ENCODE measurements at places on chromosomes 7 and 10.
A peak's percentile ranks its signal among the peaks of the same experiment; 100 is the strongest.

- peak; percentile 80 for DNase-seq
These were observed 22.1 kb upstream of the CARD11 start for GRCh38 chr7:3065724-3066143.

DNA sequence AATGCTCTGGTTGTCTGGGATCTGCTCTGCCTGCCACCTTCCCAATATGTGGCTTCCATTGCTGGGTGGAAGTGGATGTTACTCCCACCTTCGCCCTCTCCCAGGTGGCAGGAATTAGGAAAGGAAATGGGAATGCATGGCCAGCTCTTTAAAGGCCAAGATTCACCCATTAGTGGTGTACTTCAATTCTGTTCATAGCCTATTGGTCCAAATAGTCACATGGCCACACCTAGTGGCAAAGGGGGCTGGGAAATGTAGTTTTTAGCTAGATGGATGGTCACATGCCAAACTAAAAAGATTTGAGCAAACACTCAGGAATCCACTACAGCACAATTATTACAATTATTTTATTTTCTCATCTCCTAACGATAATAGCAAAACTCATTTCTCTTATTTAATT lies 135.1 kb downstream of the NPY start:
- DNase-seq = peak; percentile 22

- DNase-seq = peak; percentile 43
These were observed 528 bp upstream of the TNRC18 start for GRCh38 chr7:5423976-5424748.

GRCh38 chr7:98021588-98022351 lies 31.8 kb upstream of the OCM2 start:
- DNase-seq = peak; percentile 74

DNA sequence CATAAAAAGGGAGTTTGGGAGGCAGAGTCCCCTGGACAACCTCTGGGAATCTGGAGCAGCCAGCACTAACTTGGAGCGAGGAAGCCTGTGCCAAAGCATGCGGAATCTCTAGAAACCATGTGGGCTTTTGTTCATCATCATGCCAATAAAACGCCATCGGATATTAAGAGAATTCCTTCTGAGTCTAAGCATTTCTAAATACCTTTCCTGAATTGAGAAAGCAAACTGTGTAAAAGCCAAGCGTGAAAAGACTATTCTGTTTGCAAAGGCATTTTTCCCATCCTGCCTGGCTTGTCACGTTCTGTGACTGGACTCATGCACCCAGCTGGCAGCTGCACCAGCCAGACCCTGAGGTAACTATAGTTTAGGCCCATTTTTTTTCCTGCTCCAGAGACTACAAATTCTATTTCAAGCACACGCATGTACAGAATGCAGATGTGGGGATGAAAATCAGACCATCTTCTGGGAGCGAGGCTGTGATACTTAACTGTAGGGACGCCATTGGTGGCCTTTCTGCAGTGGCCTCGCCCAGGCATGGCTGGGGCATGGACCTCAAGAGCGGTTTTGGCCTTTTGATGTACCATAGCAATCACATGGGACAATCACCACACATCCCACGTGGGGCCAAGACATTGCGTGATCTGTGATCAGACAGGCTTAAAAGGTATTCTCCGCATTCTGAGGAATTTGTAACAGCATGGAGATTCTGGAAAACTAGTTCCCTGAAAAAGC lies 218.9 kb downstream of the KIAA1217 start:
- DNase-seq = no peak

GRCh38 chr7:50274361-50274760 lies 30.2 kb upstream of the IKZF1 start:
- no peak for DNase-seq

DNA sequence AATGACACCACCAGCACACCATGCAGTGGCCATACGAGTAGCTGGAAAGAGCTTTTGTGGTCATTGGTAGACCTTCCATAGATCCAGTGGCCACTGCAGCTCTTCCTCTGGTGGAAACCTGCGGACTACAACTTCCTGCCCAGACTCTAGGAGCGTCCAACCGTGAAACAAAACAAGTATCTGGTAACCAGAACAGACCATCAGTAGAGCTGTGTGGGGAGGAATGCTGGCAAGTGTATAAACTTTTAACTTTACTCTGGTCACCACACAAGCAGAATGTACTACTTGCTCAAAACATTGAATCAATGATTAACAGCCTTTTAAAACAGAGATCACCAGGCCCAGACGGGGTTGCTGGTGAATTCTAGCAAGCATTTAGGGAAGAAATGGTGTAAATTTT lies 154.7 kb upstream of the DGKB start:
- DNase-seq = peak; percentile 5

DNA sequence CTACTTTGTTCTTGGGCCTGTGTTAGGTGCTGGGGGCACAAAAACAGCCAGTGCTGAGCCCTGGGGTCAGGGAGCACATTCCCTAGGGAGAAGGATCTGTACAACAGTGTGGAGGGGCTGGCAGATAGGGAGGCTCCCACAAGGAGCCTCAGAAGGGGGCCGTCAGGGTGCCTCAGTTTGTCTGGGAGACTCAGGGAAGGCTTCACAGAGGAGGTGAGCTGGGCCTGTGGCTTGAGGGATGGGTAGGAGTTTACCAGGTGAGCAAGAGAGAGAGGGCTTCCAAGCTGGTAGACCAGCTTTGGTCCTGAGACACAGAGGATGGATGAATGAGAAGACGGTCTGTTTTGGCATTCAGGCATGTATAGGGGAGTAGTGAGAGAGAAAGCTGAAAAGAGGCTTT lies 52.1 kb downstream of the CAMK1D start:
- no peak for DNase-seq

DNA sequence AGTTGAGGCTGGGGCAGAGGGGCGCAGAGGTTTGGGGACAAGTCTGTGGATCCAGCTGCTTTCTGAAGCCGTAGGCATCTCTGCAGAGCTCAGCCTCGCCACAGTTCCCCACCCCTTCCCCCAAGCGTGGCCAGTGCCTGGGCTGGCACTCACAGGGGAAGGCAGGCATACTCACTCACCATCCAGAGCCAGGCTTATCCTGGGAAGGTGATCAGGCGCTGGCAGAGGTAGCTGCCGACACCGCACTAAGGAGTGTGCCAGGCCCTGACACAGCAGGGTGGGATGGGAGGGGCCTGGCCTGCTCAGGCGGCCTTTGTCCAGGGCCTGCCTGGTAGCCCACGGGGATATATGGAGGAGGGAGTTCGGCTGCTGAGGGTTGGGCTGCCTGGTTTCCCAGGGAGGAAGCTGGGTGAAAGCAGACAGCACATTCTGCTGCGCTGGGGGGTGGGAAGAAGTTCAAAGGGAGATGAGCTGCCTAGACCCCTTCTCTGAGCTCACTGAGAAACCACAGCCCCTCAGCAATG lies 15.9 kb downstream of the VSIR start:
- DNase-seq = no peak

DNA sequence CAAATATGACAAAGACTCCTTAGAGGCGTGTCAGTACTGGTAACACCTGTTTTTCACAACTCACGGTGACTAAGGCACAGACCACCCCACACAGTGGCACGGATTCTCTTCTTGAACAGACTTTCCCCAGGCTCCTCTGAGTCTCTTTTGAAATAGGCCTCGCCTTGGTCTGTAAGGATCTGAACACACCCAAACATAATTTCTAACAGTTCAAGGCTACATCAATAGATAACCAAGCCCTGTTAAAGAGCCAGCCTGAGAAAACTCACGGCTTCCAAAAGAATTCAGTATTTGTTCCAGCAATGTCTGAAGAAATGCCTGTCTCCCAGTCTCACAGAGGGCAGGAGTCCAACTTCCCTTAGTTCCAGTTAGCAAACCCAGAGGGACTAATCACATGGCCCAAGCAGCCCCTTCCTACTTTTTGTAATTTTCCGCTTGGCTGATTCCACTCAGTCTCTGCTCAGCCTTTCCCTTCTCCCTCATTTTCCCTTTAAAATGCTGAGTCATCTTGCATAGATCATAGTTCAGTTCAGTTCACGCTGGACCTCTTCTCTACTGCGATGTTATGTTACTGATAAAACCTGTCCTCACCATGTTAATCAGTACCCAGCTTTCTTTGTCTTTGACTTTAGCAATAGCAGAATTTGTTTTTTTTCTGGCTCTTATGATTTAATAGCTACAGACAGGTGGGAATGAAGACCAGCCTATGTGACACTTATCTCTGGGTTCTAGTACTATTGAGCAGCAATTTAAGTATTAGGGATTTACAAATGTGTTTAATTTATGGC lies 22.6 kb upstream of the AKR1C3 start:
- DNase-seq = no peak

DNA sequence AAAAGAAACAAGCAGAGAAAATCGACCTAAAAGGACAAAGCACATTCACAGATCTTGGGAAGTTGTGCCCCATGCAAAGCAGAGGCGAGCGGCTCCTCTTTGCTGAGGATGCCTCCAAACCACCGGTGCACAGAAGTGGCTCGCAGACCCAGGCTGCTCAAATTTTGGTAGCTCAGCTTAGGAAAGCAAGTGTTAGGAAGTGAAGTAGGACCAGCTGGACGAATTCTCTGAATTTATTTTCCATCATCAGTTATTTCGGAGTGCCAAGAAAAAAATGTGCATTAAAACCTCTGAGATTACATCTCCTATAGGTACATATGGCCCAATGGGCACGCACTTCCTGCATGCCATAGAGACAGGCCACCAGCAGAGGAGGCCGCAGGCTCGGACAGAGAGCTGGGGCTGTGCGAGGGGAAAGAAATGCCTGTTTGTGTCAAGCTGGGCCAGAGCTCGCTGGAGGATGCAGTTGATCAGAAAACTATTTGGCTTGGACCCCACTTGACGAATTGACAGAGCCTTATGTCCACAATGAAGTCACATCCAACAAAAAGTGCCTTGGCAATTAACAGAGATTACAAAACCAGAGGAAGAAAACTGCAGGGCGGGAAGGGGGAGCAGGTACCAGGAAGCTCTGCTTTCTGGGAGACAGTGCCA lies 122.3 kb upstream of the LYZL2 start:
- DNase-seq = peak; percentile 90

- DNase-seq = peak; percentile 66
These were observed 259.5 kb upstream of the NPY start for GRCh38 chr7:24024276-24025068.

DNA sequence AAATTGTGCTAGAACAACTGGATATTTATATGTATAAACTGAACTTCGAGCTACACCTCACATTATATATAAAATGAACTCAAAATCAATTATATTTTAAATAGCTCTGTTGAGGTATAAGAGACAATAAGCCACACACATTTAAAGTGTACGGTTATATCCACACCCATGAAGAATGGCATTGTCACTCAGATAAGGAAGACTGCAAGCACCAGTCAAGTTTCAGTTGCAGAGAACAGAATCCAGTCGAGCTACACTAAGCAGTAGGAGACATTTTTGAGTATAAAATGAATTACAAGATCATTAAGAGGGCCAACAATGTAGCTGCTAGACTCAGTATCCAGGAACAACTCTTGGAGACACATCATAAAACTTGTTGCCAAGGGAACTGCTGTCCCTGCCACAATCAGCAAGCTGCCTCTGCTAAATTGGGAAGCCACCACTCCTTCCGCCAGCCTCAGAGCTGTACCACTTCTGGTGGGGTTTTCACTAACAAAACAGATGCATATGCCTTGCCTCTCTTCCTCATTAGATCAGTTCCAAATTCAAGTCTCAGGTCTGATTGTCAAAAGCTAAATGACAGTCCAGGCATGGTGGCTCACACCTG lies 19.6 kb upstream of the GPNMB start:
- DNase-seq = peak; percentile 60

DNA sequence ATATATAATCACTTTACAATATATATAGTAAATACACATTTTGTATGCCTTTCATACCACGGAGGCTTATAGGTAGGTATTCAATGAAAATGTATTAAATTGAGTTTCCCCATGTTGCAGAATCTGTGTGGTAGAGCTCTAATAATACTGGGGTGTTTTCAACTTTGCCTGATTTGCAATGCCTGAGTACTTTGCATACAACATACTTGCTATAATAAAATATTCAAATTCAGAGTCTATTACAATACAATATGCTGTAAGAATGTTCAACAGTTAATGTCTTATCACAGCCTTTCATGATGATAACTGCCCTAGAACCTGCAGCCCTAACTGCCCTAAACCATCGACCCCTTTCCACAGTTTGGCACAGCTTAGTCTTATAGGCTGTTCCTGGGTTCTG lies 114.6 kb downstream of the DGKI start:
- no peak for DNase-seq

- DNase-seq = no peak
These were observed 302.4 kb upstream of the NFE2L3 start for GRCh38 chr7:25849500-25850184.

- no peak for DNase-seq
These were observed 27.1 kb upstream of the SAR1A start for GRCh38 chr10:70197235-70197945.

DNA sequence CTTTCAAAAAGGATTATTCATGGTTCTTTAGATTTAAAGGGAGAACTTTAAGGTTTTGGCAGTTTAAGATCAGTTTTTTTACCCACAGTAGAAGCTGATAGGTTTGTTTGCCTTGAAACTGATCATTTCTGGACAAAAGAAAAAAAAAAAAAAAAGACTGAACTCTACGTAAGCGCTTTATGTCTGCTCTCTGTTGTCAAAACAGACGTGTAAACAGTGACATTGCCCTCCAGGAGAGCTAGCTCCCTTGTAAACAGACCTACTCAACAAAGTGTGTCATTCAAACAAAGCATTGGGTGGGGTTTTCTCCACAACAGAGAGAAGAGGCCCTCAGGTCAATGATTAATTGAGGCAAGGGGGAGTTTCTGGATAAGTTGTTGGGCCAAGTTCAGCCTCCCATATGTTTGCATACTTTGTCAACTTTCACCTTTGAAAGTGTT lies 568.1 kb upstream of the LRRN3 start:
- DNase-seq = no peak

DNA sequence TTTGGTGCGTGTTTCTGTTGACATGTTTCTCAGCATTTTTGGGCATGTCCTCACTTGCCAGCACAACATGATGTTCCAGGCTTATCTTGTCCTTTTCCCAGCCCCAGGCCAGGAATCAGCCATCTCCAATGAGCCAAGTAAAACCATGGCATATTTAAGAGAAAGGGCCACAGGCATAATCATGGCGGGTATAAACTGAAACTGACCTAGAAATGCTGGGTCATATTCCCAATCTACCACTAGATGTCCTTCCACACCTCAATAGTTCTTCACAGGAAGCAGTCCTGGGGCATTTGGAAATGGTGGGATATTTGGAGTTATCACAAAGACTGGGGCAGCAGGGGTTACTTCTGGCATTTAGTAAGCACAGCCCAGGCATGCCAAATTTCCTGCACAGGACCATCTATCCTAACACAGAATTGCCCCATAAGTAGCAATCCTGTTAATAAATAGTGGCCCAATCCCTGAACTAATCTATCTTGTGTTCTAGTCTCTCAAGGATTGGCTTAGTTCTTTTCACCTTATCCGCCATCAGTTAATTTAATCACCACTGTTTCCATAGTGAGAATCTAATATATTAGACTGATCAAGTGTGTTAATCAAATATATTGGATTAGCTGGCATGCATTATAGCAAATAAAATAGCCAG lies 101.6 kb downstream of the NPSR1 start:
- DNase-seq = peak; percentile 37

- no peak for DNase-seq
These were observed 248.1 kb downstream of the PLXNA4 start for GRCh38 chr7:132328047-132328620.

- no peak for DNase-seq
These were observed 47.6 kb upstream of the ANKRD1 start for GRCh38 chr10:90968328-90969081.

Measured in GM12865 (cell line).